ENCODE measurements at places on chromosomes 12 and 14.

GRCh38 chr12:117485984-117486839 is 124.8 kb upstream of the NOS1 start:
- DNase-seq = no peak

GRCh38 chr12:13537623-13538022 is 341.1 kb downstream of the EMP1 start:
- DNase-seq = no peak

GRCh38 chr14:99497894-99498293 is 16.7 kb downstream of the CCNK start:
- no peak for DNase-seq

- no peak for DNase-seq
Measured at GRCh38 chr14:49679271-49679670, 8.7 kb downstream of the POLE2 start.

- DNase-seq = peak; percentile 21
Measured at GRCh38 chr14:78519863-78520262, 349.7 kb downstream of the NRXN3 start.

GRCh38 chr12:46227616-46228015 is 41.2 kb downstream of the SLC38A1 start:
- DNase-seq = no peak

GRCh38 chr12:59668674-59669073 is 72.8 kb downstream of the SLC16A7 start:
- no peak for DNase-seq

All from SW480 (cell line).